ENCODE measurements at places on chromosomes 6 and 20.

DNA sequence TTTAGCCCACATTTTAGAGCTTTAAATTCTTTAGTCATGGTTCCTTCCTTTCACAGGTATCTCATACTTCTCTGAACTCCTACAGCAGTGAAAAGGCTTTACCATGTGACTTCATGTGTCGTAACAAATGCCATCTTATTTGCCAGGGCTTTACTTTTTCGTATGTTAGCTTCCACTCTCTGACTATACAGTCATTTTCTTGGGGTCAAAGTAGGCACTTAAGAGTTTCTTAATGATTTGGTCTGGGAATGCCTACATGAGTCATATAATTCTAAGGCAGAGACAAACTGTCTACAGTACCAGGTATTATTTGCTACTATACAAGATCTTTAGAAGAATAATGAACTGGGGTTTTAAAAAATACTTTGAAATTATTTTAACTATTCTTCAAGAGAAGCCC lies 15.0 kb downstream of the RAB23 start:
- no peak for DNase-seq

GRCh38 chr6:112478036-112478435 lies 130.9 kb downstream of the RFPL4B start:
- DNase-seq, result no peak

DNA sequence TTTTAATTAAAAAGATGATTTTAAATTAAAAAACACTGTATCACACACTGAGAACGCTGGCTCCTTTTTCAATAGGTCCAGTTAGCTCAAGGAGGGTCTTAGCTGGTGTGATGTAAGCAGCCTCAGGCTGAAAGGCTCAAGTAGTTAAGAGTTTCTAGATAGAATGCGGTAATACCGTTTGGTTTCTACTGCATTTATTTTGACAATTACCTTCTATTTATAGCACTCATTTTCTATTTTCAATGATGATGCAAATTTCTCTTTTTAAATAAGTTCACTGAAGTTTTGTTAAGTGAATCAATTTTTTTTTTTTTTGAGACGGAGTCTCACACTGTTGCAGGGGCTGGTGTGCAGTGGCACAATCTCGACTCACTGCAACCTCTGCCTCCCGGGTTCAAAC lies 87.1 kb downstream of the PREX1 start:
- DNase-seq, result no peak

DNA sequence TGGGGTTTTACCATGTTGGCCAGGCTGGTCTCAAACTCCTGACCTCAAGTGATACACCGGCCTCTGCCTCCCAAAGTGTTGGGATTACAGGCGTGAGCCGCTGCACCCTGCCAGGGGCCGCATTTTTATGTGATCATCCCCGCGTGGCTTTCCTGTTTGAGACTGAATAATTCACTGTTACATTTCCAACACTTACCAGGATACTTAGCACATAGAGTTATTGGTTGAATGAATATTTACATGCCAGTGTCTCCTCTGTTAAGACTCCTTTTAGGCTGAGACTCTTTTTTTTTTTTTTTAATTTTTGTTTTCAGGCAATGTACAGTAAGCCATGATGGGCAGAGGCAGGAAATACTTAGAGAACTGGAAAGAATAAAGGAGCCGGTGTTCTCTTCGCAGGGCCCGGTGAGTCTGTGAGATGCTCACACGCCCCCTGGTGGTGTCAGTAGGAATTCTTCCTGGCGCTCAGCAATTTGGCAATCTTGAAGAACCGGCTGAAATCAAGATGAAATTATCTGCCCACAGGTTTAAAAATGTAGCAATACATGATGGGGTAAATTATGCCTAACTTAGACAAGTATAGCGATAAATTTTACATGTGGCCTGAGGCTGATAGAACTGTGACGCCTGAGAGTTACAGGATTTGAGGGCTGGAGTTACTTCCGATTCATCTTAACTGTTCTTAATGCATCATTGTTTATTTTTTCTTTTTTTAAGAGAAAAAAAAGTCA lies 7.6 kb upstream of the RNF114 start:
- peak; percentile 57 for DNase-seq

- DNase-seq, result no peak
These were observed at the start of gene NT5E for GRCh38 chr6:85449818-85450759. TSS of gene NT5E (plus strand) at chr6:85450083. CDS start at chr6:85450140, 57 bp downstream.

DNA sequence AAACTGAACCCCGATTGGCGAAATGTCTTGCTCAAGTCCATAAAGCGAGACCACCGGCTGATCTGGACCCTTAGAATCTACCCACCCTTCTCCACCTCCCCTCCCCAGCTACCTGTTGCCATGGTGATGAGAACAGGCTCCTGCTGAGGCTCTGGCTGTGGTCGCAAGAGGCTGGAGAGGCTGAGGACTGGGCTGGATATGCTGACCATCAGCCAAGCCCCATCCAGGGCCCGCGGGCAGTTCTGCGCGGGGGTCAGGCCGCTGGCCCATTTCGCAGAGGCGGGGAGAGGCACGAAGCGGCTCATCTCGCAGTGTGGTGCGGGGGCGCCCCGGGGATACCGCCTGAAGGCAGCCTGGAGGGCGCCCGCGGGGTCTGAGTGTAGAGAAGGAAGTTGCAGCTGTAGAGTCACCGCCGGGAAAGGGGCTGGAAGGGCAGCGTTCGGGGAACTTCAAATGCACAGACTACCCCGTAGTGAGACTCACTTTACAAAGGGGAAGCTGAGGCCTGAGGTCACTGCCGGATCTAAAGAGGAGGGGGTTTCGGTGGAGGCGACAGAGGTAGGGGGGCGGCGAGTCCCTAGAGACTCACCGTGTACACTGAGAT lies 671 bp downstream of the TAPBP start:
- no peak for DNase-seq

DNA sequence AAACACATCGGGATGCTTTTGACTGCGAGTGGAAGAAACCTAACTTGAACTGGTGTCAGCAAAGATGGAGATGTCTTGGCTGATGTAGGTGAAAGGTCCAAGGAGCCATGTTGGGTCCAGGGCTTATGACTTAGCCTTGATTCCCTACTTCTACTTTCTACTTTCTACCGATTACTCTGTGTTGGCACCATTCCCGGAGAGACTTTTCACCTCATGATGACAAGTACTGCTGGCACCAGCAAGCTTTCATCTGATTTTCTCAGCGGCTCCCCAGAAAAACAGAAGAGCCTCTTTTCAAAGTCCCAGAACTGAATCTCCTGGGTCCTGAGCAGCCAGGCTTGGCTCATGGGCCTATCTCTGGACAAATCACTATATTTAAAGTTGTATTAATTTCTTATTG lies 4.9 kb upstream of the EDN3 start:
- DNase-seq, result no peak

GRCh38 chr6:152206072-152206818 lies 398.8 kb downstream of the ESR1 start:
- DNase-seq, result no peak

DNA sequence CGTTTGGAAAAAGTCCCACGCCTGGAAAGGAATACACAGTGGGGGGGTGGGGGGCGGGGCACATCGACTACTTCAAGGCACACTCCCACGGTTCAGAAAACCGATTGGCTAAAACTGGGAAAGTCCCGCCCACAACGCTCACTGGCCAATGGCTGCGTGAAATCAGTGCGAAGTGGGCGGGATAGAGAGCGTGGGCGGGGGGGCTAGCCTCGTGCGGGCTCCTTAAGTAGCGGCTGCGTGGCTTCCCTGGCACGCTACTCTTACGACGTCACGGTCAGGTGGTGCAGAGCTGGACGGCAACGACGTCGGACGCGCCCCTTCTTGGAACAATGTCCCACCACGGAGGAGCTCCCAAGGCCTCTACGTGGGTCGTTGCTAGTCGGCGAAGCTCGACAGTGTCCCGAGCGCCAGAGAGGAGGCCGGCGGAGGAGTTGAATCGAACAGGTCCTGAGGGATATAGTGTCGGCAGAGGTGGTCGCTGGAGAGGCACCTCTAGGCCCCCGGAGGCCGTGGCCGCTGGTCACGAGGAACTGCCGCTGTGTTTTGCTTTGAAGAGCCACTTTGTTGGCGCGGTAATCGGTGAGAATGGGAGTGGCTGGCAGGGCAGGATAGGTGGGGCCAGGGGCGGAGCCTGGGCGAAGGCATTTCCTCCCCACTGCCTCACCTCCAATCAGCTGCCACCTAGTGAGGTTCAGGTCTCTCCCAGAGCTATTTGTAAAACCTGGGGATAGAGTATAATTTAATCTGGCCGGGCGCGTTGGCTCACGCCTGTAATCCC lies at the start of gene DDX43:
Gene DDX43, plus strand, starts transcription at position 252 of the 778 bp plus-strand sequence. Its CDS starts 78 bp downstream, at position 330.
- DNase-seq, result no peak

- no peak for DNase-seq
These were observed 110.5 kb downstream of the FAM120B start for GRCh38 chr6:170416959-170417606.

DNA sequence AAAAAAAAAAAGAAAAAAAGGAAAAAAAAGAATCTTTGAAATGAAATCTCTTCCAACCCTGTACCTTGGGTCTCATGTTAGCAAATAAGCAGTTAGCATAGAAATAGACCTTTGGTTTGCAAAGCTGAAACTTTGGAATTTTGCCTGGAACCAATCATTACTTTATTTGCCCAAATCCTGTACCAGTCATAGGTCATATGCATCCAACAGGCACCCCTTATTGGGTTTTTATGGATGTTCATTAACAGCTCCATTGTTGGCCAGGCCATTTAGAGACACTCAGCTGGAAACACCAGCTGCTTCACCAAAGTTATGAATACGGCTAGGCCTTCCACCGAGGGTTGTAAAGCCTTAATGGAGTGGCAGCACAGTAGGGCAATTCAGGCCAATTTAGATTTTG lies 53.0 kb downstream of the ALDH8A1 start:
- DNase-seq, result no peak

DNA sequence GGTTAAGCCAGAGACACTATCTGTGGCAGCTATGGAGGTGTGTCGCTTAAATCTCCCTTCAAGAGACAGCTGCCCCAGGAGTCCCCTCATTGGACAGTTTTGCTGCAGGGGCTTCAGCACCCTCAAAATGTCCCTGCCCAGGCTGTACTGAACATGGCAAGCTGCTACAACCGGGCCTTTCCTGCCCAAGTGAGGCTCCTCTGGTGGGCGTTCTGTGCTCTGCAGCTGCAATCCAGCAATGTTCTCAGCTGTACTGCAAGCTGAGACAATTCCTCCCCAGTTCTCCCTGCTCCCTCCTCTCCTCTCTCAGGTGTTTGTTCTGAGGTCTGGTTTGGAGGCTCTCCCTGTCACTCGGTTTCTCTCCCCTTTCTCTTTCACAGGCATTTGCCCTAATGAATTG lies 190.8 kb upstream of the LAMP5 start:
- no peak for DNase-seq

DNA sequence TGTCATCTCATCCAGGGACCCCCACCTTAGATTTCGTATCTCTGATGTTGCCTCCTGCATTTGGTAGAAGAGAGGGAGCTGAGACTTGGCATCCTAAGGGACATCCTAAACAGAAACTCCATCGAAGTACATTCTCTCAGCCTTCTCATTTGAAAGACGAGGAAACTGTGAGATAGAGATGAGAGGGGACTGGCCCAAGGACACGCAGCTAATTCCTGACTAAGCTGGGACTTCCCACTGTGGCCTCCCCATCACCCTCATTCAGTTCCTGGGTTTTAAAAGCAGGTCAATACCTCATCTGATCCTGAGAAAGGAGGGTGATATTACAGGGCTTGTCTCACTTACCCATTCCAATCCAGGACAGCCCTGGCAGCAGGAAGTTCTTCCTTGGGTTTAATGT lies 855 bp upstream of the WFDC5 start:
- no peak for DNase-seq

DNA sequence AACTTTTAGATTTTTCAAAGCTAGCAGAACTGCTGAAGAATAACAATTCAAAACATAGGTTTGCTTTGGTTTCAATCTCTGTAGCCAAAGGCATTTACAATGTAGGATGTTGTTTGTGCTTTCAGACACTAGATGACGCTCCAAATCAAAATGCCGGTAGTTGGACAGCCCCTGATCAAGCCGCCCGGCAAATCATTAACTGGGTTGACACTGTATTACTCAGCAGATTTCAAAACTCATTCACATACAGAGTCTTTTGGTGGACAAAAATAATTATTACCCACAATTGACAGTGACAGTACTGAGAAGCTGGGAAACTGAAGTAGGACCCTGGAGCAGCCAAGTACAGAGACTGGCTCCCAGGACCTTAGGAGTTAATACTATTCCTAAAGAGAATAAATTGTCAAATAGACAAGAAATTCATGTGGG lies 21.3 kb upstream of the HFE start:
- DNase-seq, result peak; percentile 70

DNA sequence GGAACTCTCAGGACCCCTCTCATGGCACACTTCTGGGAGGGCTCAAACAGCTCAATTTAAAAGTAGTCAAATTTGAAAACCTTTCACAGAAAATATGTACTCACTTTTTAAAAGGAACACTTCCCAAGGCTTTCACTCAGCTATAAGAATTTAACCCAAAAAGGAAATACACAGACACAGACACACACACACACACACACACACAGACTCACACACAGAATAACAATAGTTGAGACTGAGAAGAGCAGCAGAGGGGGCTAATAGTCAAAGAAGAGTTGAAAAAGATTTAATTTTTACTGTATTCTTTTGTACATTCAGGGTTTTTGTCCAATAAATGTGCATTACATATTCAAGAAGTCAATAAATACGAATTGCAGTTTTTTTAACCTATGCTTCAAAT lies 211.4 kb downstream of the HACE1 start:
- DNase-seq, result no peak

DNA sequence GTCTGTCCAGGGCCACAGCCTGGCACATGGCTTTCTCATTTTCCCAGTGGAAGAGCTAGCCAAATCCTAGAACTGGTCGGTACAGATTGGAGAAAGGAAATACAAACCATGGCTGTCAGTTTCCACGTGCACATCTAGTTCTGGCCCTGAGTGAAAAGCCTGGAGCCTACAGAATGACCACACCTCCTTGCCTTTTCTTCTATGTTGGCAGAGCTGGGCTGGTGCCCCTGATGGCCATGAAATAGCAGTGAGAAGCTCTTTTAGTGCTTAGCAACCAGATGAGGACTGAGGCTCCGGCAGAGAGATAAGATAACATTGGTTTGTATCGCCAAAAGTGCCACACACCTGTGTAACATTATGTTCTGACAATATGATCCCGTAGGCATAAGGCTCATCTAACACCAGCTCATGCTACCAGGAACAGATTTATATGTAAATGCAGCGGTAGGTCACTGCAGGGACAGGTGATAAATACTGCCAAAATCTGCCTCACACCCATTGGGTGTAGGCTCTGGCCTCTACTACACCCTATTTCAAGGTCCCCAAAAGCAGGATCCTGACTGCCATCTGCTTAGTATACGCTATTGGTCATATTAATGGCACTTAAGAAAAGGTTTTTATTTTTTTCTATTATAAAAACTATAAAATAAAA lies 39.9 kb upstream of the TBC1D7 start:
- DNase-seq, result no peak

DNA sequence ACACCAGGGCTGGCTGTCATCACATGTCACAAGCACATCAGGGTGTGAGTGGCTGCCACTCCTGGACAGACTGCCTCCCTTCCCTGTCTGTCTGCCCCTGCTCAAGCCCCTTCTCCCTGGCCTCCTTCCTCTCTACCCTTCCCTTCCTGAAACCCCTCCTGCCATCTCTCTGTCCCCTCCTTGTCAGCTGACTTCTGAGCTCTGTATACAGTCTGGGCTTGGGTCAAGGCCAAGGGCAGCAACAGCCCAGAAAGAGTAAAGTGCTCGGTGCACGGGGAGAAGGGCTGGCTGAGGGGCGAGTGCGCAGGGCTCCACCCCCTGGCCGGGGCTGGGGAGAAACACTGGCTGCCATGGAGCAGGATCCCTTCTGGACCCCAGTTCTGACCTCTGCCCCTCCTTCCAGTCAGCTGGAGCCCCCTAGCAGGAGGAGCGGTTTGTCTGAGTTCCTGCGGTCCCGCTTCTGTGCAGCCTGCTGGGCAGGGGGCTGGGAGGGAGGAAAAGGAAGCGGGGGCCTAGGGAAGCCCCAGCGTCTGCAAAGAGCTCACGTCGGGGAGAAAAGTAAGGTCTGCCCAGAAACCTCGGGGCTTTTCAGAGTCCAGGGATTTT lies 2.0 kb downstream of the LKAAEAR1 start:
- no peak for DNase-seq

Measured in fibroblast of skin of left quadriceps (primary cell).